ENCODE measurements at places on chromosomes 6 and 20.

DNA sequence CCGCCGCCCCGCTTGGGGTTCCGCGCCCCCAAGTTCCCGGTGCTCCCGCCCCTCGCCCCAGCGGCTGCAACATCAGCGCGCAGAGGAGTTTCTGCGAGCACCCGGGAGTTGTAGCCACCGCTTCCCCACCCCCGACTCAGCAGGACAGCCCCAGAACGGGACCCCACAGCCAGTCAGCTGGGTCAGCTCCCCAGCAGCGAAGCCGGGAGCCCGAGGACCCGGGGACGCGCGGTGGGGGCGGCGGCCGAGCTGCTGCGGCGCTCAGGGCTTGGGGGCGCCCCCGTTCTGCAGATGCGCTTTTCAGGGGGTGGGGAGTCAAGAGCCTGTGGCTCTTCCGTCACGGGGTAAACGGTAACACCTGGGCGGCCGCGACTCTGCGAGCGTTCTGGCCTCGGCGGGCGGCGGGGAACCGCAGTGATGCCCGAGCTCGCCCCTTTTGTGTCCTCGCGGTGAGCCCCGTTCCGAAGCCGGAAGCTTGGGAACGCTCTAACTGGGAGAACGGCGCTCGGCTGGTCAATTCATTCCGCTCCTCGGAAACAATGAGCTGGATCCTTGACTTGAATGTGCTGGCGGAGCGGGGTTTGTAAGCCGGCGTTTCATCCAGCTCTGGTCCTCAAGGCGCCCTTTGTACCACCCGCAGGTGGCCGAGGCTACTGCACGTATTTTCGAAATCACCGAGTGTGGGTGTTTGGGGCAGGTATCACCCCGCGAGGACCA, 774 bp downstream of the PLEKHG1 start:
- peak; percentile 34 for DNase-seq

DNA sequence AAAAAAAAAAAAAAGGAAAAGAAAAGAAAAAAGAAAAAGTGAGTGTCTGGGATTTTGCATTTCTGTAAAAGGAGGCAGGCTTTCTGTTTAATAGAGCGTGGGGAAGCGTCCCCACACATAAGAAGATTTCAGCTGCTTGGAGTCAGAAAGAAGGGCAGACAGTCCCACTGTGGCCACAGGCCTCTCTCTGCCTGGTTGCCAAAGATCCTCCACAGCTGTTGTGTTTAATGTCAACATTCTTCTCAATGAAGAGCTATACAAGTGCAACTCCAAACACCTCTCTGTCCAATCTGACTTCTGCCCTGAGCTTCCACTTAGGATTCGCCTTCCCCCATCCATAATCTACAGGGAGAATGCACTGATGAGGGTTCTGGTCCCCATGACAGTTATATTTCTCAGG, 64.3 kb upstream of the MLN start:
- no peak for DNase-seq

GRCh38 chr6:2447318-2447920, 202.0 kb upstream of the GMDS start:
- peak; percentile 0 for DNase-seq

DNA sequence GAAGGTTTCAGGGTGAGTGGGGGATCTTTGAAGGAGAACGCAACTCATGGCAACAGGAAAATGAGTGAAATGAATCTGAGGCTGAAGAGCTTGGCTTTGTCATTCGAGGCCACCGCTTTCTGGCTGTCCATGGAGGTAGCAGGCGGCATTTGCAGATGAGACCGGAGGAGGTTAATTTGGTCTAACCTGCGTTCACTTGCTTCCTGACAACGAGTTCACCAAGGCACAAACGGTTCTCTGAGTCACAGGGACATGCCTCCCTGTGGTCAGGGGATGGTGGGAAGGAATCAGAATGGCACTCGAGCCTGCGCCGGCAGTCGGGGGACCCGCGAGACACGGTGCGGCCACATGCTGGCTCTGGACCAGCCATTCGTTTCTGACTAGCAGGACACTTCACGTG, 75.0 kb downstream of the IRF4 start:
- no peak for DNase-seq

DNA sequence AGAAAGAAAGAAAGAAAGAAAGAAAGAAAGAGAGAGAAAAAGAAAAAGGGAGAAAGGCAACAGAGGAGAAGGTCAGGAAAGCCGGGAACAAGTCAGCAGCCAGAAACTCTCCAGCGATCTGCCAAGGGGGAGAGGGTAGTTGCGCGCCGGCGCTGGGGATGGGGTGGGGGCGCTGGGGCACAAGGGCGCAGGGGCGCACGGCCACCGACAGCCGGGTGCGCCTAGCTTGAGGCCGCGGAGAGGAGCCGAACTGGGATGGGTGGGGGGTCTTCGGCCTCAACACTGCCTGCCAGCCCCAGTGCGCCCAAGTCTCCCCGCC, 533 bp upstream of the RSPO3 start:
- no peak for DNase-seq

DNA sequence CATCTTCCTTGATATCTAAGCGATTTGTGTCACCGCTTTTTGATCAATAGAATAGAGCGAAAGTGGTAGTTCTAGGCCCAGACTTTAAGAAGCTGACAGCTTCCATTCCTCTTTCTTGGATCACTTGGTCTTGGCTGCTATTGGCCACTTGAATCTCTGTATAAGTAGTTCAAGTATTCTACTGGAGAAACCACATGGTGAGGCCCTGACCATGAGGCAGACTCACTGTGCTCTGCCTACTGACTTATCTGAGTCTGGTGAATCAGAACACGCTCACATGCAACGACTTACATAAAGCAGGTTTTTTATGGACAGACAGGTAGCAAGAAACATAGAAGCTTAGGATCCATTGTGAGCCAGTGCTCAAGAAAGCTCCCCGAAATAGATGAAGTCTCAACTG, 27.0 kb downstream of the OLIG3 start:
- no peak for DNase-seq

DNA sequence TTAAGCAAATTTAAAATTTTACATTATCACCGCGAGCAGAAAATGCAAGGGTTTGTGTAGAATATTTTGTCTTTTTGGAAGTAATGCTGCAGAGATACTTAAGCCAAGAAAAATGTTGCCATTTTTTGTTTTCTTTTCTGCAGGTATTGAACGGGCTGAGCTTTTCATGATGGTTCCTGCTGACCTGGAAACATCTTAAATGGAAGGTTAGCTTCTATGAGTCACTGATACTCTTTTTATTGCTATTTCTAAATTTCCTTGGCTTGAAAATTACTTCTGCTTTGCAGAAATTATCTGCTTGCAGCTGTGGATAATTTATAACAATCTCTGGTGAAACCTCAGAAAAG, 12.7 kb downstream of the SYTL3 start:
- no peak for DNase-seq

DNA sequence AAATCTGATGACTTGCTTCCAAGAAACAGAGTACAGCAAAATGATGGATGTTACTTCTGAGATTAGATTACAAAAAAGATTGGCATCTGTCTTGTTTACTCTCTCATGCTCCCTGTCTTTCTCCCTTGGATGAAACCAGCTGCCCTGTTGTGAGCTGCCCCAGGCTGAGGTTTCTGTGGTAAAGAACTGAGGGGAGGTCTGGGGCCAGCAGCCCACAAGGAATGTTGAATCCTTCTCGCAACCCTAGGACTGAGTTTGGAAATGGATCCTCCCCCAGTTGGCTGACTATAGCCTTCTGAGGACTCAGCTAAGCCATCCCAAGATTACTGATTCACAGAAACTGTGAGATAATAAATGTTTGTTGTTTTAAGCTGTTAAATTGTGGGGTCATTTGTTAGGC, 5.6 kb upstream of the HECA start:
- DNase-seq = no peak

GRCh38 chr6:111718990-111719389, 113.3 kb upstream of the TRAF3IP2 start:
- no peak for DNase-seq

DNA sequence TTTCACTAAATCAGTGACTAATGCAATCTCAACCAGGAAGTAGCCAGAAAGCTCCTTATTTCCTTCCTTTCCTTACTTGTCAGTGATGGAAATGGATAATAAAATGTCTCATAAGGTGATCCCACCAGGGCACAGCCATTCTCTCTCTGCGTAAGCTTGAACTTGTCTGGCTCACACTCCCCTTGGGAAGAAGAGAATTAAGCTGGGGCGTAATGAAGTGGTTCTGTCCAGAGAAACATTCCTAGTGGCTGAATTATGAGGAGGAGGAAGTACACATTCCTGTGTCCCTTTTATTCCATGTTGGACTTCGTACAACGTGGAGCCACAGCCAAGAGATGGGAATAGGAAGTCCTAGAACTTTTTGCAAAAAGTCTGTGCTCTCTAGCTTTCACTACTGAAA, 93.7 kb downstream of the MTHFD1L start:
- no peak for DNase-seq

DNA sequence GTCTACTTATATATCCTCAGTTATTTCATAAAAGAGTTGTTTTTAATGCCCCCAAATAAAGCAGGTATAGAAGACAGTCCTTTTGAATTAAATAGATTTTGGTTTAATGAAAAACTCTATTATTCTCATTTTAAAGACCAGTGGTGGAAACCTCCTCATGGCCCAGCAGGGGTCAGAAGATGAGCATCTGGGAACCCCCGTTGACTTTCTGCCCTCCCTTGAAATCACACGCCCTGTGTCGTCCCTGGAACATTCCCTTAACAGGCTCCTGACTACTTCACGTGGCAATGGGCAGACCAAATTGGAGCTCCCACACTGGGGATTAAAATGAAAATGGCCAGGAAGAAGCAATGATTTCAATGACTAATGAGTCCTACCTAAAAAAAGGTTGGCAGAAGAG, 220.9 kb downstream of the KIF16B start:
- no peak for DNase-seq

DNA sequence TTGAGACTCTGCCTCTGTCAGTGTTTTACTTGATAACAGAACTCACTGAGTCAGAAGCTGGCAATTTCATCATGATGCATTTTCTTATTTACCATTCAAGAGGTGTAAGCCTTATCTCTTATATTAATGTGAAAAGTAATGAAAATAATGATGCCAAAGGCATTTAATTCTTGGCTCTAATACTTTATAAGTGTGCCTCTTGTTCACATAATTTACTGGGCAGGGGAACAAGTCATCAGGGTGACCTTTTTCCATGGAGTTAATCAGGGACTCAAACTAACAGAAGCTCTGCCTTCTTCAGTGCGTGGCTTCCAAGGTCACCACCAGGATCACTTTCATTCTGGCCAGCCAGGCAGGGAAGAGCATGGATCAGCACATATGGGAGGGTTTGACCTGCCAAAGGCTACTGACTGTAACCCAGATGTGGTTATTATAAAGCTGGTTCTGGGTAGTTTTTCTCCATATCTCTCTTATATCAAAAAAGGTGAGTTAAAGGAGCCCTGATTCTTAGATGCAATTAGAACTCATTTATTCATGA, 5.2 kb upstream of the PLCB1 start:
- no peak for DNase-seq

- DNase-seq = no peak
Observed at GRCh38 chr6:14977747-14978382, 268.0 kb upstream of the JARID2 start.

GRCh38 chr20:23492292-23492691, 1.4 kb downstream of the CST8 start:
- DNase-seq = no peak

DNA sequence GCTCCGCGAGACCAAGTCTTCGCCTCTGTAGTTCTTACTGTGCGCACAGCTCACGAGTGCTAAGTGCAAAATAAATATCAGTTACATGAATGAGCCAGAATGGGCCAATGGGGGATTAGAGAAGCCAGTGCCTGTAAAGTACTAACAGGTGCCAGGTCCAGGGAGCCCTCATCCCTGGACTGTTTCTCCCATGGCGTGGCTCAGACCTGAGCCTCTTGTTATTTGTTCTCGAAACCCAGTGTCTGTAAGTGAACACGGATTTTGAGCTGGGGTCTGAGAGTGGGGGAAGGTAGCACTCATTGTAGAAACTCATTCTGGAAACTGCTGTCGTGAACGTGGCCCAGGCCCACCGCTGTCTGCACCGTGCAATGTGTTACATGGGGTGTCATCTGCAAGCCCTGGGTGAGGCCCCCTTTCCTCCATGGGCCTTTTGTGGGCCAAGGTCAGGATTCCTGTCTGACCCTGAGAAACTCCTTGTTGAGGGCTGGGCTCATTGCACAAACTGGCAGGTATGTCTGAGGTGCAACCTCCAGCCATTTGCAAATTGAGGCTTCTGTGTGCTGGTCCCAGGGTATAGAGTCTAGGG, 154.7 kb downstream of the SYCP2 start:
- no peak for DNase-seq

DNA sequence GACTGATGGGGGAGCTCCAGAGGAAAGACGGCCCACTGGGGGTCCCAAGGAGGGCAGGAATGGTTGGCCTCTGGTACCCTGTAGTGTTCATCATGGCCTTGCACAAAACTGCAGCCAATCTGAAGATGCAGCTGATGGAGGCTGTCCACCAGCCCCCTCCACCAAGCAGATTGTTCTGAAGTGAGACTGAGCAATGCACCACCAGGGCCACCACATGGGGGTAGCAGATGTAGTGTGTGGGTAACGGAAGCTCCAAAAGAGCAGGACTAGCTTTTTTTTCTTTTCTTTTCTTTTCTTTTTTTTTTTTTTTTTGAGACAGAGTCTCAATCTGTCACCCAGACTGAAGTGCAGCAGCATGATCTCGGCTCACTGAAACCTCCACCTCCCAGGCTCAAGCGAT, 181.0 kb upstream of the MYLIP start:
- no peak for DNase-seq

DNA sequence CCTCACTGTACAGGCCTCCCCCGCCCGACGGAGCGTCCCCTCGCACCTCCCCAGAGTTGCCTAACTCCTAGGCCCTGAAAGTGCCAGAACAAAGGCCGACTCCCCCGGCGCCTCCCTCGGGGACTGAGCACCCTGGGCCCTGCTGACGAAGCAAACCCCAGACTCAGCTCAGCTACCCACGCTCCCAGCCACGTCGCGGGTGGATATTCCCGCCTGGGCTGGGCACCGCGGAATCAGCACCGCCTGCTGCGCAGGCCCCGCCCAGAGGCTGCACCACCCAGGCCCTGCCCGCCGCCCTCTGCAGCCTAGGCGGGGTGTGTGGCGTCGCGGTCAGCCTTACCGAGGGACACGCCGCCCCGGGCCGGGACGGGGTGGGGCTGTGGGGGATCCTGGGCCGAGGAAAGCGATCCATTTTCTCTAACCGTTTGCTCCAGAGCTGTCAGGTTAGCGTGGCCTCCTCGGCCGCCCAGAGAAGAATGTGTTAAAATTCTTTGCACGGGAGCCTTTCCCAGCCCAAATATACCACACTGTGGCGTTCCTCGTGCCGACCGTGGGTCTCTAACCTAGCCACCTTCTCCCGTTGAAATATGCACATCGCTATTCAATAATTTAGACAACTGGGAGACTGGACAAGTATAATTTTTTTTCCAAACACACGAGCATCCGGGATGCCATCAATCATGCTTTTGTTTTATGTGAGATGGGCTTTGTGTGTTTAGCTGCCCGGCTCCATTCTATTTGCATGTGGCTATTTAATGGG, 31.4 kb downstream of the TFAP2A start:
- DNase-seq = no peak

- DNase-seq = no peak
Observed at GRCh38 chr6:119172824-119173223, 94.4 kb upstream of the FAM184A start.

Data from NCI-H1694 treated with DMSO at 0.1 percent for 48 hours (cell line).